ENCODE measurements at places on chromosomes 13 and 19.

DNA sequence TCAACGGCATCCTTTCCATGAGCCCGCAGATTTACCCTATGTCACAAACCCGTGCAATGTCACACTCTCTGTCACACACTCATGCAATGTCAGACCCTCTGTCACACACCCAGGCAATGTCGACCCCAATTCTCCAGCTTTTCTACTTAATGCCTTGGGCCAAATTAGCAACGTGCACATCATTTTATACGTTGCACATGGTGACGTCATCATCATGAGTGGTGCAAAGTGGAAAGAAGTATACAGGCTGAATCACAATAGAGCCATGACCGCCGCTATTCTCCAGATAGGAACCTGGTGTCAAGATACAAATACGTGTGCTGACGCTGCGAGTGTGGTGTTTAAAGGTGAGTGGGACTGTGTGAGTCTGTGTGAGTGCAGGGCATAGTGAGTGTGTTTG lies 21.7 kb upstream of the ZNF845 start:
- no peak for DNase-seq

DNA sequence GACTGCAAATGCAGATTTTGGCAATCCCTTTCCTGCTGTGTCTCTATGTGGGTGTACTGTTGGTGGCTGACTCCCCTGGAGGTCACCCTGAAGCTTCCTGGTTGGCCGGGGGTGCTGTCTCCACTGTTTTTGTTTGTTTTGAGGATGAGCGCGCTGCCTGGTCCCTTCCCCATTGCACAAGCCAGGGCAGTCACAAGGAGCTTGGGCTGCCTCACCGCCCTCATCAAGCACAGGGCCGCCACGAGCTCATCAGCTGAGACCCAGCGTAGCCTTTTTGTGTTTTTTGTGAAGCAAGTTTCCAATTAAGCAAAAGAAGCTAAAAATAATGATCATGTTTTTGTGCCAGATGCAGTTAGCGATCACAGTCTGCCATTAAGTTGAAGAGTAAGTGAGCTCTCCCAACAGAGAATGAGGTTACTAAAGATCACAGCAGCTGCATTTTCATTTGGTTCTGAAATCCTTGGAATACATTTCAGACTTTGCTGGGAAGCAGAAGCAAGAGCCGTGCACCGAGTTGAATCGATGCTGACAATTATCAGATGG lies 57.8 kb downstream of the GGACT start:
- no peak for DNase-seq

- peak; percentile 60 for DNase-seq
Measured at GRCh38 chr13:28313579-28313978, 175.2 kb downstream of the PAN3 start.

DNA sequence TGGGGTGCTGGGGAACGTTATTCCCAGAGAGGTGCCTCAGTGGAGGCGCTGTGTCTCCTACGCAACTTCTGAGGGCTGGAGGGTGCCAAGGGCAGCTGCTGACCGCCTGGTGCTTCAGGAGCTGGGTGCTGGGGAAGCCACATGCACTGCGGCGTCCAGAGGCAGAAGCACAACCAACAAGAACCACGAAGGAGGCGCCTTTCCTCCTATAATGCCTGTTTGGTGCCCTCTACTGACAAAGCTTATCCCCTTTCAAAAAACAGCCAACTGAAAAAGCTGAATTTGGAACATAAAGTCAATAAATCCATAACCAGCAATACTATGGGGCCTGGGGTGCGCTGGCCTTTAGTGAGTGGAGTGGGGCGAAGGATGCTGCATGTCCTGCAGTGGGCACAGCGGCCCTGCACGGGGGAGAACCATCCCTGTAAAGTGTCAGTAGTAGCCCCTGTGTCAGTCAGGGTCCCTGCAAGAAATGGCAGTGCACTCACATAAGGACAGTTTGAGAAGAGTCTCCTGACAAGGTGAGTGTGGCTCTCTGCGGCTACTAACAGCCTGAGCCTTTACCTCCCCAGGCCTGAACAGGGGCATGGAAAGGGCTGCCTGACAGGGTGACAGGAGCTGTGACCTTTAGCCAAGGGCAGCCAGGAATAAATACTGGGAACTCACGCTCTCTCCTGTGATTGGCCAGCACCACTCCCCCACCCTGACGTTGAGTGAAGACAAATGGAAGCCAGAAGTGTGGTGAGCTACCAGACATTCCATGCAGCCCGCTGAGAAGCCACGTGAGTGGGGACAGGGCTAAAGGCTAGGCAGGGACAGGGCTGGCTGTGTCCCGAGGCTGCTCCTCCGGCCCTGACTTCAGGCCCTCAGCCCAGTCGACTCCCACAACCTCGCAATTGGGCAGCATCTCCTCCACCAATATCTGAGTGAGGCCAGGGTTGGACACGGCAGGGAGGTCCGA lies 4.5 kb upstream of the B3GNT8 start:
- DNase-seq, result peak; percentile 64

DNA sequence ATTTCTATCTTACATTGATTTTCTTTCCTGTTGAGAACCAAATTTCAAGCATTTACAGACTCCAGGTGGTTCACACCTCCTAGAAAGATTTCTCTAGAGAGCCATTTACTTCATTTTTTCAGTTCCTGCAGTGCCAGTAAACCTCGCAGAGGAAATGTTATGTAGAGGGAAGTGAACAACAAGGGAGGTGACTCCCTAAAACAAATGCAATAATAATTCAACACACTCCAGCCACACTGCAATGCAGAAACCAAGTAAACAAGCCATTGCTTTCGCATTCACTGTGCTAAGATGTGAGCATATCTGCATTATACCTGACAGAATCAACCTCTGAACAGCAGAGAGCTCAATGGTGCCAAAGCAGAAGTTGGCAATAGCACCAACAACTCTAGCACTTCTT lies 215.1 kb downstream of the RBM26 start:
- no peak for DNase-seq

Measured in amniotic epithelial cell (primary cell).